ENCODE measurements at places on chromosomes 7 and 10. TPM values are rescaled to one million over a fixed set of nuclear protein-coding genes. Genes with fewer than 3 reads are reported as not detected.

Gene SLC26A3
- total RNA-seq, result not detected

Gene PNPLA8
- total RNA-seq, result 25.7 TPM

Gene FFAR4
- total RNA-seq, result not detected

Gene MYH16
- total RNA-seq, result not detected

Gene C10orf95
- total RNA-seq, result not detected

Gene PTPN20
- total RNA-seq, result 0.35 TPM

Gene MACC1
- total RNA-seq, result not detected

Gene GRID2IP
- total RNA-seq, result not detected

Gene KCNIP2
- 0.18 TPM for total RNA-seq

Gene GJD4
- total RNA-seq, result not detected

Measured in myometrial cell (primary cell).